Dermis blood vessel endothelial cell (primary cell): ENCODE measurements at places on chromosomes 12 and 14.
A peak's percentile ranks its signal among the peaks of the same experiment; 100 is the strongest.

- no peak for DNase-seq
Observed at GRCh38 chr14:68085742-68086141, 266.2 kb downstream of the RAD51B start.

DNA sequence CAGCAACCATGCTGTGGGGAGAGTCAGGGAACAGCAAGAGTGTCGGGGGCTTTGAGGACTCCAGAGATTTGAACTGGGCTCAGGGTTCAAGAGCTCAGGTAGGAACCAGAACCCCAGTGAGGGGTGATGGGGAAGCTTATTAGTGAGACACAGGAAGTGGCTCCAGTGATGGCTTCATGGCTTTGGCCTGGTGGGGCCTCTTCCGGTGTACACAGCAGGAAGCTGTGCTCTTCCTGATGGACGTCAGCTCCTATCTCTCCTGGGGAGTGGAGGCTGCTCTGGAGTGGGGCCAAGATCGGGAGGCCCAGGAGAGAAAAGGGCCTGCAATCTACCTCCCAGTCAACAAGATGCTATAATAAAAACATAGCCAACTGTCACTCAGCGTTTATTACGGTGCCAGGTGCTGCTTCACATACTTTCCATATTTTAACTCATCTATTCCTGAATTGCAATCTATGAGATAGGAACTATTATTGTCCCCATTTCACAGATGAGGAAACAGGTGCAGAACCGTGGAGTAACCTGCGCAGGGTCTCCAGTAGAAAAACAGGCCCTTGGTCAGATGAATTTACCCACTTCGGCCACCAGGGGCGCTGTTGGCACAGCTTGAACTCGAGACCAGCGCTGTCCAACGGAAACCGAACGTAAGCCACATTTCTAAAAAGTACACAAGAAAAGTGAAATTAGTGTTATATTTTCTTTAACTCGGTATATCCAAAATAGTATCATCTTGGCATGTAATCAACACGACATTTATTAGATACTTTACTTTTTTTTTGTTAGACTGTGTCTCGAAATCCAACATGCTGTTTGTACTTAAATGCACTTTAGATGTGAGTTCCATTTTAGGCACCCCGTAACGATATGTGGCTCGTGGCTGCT lies 63.6 kb upstream of the DLK1 start:
- peak; percentile 81 for DNase-seq

DNA sequence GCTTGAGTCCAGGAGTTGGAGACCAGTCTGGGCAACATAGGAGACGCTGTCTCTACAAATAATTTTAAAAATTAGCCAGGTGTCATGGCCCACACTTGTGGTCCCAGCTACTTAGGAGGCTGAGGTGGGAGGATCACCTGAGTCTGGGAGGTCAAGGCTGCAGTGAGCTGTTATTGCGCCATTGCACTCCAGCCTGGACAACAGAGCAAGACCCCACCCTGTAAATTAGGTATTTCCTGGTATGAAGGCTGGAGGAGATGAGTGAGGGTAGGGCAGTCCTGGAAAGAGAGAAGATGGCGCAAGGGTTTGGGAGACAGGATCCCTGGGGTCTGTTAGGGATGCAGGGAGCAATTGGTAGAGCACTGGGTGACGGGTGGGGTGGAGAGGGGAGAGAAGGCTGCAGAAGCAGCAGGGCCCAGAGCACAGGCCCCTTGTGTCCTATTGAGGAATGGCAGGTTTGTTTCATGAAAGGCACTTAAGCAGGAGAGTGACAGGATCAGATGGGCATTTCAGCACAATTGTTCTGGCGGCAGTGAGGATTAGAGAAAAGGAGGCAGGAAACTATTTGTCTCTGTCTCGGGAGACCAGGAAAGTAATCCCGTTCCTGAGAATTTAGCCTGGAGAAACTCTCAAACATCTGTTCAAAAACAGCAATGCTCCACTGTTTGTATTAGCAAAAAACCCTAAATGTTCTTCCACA lies 47.2 kb upstream of the KTN1 start:
- no peak for DNase-seq

GRCh38 chr12:10392394-10392930 lies 2.6 kb upstream of the KLRK1 start:
- peak; percentile 10 for DNase-seq

GRCh38 chr12:131097202-131098177 lies 143.8 kb downstream of the ADGRD1 start:
- no peak for DNase-seq

- DNase-seq = no peak
Observed at GRCh38 chr14:52058341-52058740, 10.5 kb downstream of the NID2 start.

DNA sequence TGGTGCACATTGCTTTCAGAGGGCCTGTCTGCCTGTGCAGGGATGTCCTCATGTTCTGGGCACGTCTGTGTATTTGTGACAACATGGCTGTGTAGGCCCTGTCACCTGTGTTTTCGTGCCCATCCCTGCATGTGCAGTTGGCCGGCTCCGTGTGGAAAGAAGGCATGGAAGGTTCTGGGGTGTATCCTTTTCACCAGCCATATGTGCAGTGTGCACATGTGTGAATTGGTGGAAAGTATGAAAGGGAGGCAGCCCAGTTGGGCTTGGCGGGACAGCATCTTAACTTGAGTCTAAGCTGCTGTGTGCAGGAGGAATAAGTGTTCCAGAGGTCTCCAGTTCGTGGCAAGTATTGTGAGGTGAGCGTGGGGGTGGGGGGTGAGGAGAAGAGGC lies 669 bp downstream of the TSPAN11 start:
- DNase-seq = no peak

- no peak for DNase-seq
Observed at GRCh38 chr12:28486521-28486920, 296.3 kb downstream of the CCDC91 start.

GRCh38 chr12:92585115-92585727 lies 117.6 kb upstream of the PLEKHG7 start:
- no peak for DNase-seq

DNA sequence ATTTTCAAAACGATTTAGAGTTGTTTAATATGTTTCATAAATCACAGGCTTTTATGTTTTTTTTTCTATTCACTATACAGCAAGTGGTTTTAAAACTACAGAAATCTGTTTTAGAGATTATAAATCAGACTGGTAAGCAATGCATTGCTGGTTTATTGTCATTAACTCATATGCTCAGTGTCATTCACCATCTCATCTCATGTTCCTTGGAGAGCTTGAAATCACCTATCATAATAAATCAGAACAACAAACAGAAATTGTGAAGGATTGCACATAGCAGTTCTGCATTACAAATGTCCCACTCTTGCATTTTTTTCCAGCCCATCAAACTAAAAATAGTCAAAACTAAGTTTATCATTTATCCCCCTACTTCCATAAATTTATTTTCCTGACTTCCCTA lies 470.8 kb downstream of the FSCB start:
- no peak for DNase-seq

- no peak for DNase-seq
Observed at GRCh38 chr14:54857830-54858269, 44.8 kb downstream of the GCH1 start.

DNA sequence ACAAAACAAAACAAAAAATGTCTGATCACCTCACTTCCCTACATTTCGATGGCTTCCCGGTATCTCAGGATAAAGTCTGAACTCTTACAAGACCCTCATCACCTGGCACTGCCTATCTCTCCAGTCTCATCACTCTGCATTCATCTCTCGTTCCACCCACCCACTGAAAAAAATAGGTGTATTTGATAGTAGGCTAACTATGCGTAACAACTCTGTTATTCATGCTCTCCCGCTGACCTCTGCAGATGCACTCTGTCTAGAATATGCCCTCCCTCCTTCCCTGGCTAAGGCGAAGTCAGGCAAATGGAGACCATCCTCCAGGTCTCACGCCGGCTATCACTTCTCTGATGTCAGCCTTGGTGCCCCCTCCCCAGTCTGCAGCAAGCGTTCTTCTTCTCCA lies 44.9 kb downstream of the EFCAB11 start:
- DNase-seq = no peak

GRCh38 chr12:52144512-52145227 lies 47.1 kb downstream of the KRT80 start:
- DNase-seq = no peak

DNA sequence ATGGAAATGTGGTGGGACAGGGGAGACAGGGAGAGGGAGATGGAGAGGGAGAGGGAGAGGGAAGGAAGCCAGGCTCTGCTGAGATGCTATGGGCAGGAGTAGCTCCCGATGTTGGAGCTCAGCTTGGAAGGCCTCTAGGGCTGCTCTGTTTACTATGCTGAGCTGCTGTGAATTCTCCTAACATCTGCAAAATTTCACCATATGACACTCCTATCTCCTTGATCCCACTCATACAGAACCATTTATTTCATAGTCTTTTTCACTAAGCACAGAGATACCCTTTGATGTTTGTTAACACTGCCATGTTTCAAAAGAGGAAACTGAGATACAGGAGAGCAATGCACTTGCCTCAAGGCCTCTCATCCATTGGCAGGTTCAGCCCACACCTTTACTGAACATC lies 60.7 kb downstream of the C12orf75 start:
- DNase-seq = no peak

- peak; percentile 64 for DNase-seq
Observed at GRCh38 chr12:8698132-8698851, 501 bp downstream of the RIMKLB start.

GRCh38 chr14:35594616-35595015 lies 60.7 kb downstream of the INSM2 start:
- DNase-seq = peak; percentile 40

DNA sequence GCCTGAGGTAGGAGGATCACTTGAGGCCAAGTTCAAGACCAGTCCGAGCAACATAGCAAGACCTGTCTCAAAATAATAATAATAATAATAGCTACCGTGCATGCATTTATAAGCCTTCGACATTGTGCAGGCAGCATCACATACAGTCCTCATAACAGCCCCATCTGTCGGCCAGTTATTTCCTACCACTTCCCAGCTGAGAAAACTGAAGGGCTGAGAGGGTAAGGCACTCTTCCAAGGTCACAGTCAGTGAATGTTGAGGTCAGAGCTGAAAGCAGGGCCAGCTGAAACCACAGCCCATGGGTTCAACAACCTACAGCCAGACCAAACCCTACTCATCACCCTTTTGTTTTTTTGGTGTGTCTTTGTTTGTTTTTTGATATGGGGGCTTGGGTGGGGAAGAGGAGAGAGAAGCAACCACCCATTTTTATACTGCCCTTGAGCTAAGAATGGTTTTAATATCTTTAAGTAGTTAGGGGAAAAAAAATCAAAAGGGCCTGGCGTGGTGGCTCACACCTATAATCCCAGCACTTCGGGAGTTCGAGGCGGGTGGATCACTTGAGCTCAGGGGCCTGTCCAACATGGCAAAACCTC lies 16.8 kb upstream of the ITPK1 start:
- DNase-seq = peak; percentile 76

- DNase-seq = no peak
Observed at GRCh38 chr12:57631566-57632072, 1.4 kb downstream of the B4GALNT1 start.

DNA sequence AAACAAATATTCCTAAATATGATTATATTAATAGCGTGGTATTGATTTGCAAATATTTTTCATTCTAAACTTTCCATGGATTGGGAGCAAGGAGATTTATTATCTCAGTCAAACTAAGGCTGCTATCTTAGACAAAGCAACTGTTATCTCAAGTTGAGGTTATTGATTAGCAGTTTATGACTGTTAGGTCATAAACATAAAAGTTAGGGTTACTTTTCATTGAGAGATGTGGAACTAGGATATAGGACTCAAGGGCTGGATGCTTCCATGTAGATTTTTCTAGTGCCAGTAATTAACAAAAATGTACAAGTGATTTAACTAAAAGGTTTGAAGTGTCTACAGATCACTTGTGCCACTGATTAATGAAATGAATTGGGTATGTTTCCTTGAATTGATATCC lies 19.1 kb downstream of the SCFD1 start:
- DNase-seq = no peak

- no peak for DNase-seq
Observed at GRCh38 chr14:93897476-93897845, 29.7 kb upstream of the FAM181A start.

DNA sequence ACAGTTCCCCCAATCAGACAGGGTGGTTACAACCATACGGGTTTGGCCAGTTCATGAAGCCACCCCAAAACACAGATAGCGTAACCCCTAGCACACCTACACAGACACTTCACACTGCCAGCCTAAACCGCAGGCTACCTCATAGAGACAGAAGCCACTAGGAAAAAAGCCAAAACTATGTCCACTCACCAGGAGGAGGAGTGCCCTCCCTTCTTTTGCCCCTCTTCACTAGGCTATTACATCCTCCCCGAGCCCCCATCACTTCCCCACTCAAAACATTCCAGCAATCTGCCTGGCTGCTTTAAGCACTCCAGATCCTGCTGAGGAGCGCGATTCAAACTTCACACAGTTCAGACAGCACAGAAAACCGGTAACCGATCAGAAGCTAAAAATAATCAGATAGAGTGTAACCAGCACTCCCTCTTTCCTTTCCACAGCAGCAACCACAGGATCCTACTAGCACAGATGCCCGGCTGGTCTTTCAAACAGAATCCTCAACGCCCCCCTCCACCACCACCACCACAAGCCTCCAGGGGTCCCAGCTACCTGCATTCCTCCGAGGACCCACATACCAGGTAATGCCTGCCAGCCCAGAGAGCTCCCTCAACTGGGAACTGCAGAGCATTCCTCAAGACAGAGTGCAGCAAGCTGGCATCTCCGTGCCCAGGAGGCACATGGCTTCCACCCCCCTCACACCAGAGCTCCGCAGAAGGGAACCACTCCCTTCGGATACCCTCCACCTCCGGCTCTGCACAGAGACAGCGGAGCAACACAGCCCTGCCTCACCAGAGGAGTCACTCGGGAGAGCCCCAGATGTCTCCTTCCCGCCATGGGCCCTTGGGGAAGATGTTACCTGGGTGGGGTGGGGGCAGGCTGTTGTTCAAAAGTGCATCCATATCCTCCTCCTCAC lies 1.5 kb downstream of the CHD4 start:
- DNase-seq = peak; percentile 20

- no peak for DNase-seq
Observed at GRCh38 chr14:34629344-34629656, 648 bp downstream of the SNX6 start.

- no peak for DNase-seq
Observed at GRCh38 chr14:26987744-26988363, 390.0 kb upstream of the NOVA1 start.

DNA sequence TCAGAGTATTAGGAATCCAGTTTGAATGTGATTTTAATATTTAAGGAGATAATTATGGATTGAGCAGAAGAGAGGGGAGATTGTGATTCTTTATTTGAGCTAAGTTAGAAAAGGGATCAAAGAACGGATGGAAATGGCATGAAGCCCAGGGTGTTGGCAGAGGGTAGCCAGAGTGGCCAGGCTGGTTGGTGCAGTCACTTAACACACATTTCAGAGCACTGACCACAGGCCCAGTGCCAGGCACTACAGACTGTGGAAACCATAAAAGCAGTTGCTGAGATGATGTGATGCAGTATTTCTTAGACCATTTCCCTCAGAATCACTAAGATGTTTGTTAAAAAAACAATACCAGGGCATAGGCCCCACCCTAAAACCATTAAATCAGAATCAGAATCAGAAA lies 167.7 kb upstream of the AMIGO2 start:
- DNase-seq = no peak

- DNase-seq = no peak
Observed at GRCh38 chr12:40561395-40561966, 130.8 kb upstream of the CNTN1 start.

- DNase-seq = no peak
Observed at GRCh38 chr14:36805131-36805559, 143.5 kb downstream of the PAX9 start.

GRCh38 chr12:98612696-98613334 lies 19.3 kb downstream of the SLC25A3 start:
- no peak for DNase-seq

- no peak for DNase-seq
Observed at GRCh38 chr12:20628226-20628787, 66.8 kb upstream of the SLCO1C1 start.

- no peak for DNase-seq
Observed at GRCh38 chr12:121239351-121240061, 29.6 kb downstream of the P2RX4 start.
